Spleen (tissue), 13 donors: ENCODE measurements at places on chromosomes 3 and 15.

DNA sequence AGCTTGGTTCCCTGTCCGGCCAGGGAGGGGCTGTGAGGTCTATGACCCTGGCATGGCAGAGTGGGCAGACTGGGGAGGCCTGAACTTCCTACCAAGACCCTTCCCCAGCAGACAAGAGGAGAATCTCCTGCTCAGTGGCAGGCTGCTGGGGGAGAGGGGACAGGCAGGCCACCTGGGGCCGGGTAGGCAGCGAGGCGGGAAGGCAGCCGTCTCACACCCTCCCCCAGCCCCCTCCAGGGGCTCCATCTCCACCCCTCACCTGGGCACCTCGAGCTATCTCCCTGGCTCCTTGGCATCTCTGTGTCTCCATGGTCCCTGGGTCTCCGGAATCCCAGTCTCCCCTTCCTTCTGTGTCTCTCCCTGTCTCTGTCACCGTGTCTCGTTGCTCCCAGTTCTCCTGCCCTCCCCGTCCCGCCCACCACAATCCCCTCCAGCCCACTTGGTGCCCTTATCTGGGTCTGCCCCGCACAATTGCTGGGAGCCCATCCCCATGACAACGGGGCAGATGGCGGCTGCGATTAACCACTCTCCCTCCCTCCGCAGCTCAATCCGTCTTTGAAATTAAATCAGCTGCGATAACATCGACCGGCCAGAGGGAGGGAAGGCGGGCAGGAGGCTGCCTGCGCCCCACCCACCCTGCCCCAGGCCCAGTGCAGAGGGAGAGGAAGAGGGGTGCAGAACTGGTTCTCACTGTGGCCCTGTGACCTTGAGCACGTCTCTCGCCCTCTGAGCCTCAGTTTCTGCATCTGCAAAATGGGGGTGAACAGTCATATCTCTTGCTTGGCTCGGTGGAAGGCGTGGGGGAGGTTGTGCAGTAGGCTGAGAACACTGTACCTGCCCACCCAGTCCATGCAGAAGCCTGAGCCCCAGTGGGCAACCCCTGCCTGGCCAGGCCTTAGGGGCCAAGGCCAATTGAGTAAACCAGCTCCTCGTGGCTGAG lies 9.6 kb downstream of the DNAJB8 start:
- no peak for DNase-seq

DNA sequence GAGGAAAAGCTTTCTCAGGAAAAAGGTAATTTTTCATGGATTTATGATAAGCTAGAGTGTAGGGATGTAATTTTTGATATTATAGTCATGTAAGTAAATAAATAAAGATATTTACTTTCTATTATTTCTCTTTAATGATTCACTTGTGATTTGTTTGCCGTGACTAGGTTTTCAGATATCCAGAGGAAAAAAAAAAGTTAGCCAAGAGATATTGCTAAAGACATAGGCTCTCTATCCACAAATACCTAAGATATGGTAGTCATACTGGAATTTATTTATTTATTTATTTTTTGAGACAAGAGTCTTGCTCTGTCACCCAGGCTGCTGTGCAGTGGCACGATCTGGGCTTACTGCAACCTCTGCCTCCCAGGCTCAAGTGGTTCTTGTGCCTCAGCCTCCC lies 59.9 kb downstream of the AP4E1 start:
- no peak for DNase-seq

- no peak for DNase-seq
Measured at GRCh38 chr3:147760085-147760484, 350.9 kb downstream of the ZIC1 start.

DNA sequence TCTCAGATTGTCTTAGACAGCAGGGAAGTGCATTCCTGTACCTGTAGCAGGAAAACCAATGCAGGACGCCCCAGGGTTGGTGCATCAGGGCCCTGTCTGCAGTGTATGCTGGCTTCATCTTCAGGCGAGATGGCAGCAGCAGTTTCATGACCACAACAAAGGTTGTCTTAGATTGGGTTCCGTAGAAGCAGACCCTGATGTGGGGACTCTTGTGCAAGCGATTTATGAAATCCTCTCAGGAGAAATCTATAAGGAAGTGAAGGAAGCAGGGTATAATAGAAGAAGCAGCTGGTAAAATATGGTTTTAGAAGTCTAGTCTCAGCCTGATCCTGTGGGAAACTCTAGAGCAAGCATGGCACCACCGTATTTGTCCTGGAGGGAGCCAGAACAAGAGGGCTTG lies 25.0 kb downstream of the DNAH1 start:
- DNase-seq: no peak

GRCh38 chr3:18900994-18901393 lies 247.3 kb upstream of the KCNH8 start:
- no peak for DNase-seq
